Activated T-helper 1 cell treated with anti-CD3 and anti-CD28 coated beads, Interleukin-2, amount 50 U/mL, for 16 hours (primary cell): ENCODE measurements at places on chromosomes 5 and 9.
A peak's percentile ranks its signal among the peaks of the same experiment; 100 is the strongest.

GRCh38 chr9:125475385-125475784, 213.8 kb downstream of the GAPVD1 start:
- DNase-seq = no peak

DNA sequence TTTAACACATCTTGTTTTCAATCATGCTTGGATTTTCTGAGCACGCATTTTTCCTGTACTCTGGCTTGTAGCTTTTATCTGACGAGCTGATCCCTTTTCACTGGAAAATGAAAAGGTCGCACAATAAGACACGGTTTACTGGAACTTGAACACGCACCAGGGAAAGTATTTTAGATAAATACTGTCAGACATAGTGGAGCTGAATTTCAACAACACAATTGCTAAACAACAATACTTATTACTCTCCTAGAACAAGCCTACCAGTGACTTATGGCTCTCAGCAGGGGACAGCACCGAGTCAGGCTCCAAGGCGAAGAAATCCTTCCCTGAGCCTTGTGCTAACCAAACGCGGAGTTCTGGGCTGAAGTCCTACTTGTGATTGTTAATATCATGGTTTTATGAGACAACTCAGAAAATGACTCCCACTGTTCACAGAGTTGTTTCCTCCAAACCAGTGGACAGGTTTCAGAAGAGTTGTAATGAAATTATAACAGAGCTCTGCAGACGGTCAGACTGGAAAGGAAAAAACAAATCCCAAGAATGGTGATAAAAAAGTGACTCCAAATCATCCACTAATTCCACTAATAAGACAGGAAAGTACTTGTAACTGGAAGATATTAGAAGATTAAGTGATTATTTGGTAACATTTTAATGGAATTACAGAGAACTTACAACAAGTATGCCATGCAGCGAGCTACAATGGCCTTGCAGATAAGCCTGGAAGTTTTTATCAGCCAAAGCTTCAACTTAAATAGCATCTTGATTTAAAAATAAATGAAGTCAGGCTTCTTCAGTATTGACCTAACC, 359.6 kb downstream of the EBF1 start:
- no peak for DNase-seq

GRCh38 chr5:16152601-16153568, 26.7 kb downstream of the MARCHF11 start:
- no peak for DNase-seq

GRCh38 chr5:2813678-2814077, 62.2 kb upstream of the IRX2 start:
- DNase-seq = no peak

DNA sequence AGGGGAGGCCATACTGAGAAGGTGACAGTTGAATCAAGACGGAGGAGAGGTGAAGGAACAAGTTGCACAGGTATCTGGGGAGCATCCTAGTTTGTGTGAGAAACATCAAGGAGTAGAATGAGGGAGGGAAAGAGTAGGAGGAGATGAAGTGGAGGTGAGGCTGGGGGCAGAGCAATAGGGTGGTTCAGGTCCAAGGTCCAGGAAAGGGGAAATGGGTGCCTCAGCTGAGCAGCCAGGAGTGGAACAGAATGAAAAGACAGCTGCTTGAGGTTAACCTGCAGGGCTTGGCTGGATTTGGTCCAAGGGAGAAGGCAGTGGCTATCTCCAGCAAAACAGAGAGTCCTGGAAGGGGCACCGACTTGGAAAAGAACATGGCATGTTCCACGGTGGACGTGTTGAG, 5.3 kb downstream of the SLC1A1 start:
- no peak for DNase-seq

DNA sequence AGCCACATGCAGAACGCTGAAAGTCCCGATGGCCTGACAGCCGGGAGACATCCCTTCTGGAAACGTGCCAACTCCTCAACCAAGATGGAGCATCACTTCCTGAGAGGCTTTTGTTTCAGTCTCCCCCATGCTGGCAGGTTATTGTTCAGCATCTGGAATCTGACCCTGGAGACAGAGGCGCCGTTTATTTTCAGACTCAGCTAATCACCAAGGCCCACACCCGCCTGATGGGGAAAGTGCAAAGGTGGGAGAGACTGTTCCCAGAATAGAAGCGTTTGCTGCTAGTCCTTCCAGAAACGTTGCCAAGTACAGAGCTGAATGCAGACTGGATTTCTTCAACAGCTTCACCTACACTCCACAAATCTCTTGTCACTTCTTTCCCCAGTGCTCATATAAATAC, 41.8 kb upstream of the S1PR3 start:
- no peak for DNase-seq

DNA sequence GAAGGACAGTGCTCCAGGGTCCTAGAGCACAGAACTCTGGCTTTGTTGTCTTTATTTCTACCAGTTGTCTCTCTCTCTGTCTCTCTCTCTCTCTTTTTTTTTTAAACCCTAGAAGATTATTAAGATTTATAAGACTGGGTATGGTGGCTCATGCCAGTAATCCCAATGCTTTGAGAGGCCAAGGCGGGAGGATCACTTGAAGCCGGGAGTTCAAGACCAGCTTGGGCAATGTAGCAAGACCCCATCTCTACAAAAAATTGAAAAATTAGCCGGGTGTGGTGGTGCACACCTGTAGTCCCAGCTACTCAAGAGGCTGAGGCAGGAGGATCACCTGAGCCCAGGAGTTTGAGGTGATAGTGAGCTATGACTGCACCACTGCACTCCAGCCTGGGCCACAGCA, 65.0 kb upstream of the ABL1 start:
- no peak for DNase-seq

DNA sequence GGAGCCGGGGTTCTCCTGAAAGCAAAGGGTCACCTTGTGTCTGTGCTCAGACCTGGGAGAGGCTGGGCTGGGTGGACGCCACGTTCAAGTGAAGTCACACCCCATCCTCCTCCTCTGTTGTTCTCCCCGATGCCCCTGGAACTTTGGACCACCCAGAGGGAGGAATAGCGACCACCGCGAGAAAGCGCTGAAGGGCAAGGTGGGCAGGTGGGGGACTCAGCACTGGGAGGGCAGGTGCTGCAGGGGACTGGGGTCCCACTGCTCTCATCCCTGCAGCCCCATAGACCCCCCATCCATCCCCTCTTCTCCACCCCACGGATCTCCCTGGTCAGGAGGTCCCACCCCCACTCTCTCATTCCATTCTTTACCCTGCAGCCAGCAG, 48.8 kb upstream of the COL5A1 start:
- no peak for DNase-seq

DNA sequence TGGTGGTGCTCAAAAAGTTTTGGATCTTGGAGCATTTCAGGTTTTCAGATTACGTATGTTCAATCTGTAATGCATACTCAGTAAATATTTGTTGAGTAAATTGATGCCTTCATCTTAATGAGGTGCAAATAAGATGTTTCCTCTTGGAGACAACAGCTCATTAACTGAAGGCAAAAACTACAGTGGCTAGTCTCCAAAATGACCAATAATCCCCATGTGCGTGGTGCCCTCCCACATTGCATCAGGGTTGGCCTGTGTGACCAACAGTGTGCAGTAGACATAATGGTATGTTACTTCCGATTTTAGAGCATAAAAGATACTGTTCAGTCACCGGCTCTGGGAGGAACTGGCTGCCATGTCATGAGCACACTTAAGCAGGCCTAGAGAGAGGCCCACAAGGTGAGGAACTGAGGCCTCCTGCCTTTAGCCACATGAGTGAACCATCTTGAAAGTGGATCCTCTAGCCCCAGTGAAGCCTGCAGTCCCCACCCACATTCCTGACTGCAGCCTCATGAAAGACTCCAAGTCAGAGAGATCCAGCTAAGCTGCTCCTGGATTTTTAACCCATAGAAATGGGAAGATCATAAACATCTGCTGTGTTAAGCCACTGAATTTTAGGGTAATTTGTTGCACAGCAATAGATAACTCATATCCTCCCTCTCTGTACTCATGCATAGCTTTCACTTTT, 55.7 kb downstream of the LIFR start:
- no peak for DNase-seq

DNA sequence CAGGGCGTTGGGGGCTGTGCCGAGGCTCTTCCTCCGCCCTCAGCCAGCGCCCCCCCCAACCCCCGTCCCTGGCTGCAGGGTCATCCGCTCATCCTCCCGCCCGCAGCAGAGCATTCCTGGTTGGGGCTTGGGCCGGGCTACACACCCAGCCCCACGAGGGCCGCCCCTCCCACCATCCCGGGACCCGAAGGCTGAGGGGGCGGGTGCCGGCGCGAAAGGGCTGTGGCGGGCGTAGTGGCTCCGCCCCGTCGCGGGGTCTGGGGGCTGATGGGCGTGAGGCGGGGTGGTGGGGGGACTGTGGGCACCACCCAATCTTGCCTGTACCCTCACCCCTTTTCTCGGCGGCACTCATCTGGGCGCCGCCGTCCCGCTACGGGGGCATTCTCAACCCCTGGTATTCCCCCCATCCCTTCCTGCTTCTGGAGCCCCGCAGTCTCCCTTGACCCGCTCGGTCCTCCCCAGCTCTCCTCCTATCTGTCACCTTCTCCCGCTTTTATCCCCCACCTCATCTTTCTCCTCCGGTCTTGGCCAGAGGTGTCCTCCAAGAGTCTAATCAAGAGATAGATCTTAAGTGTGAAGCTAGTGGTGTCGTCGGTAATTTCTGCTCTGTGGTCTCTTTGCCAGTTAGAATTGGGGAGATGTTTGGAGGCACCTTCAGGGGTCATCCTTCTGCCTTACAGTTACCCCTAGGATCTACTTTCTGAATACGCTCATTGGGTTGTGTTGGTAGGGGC, 1.6 kb downstream of the FER start:
- peak; percentile 7 for DNase-seq

DNA sequence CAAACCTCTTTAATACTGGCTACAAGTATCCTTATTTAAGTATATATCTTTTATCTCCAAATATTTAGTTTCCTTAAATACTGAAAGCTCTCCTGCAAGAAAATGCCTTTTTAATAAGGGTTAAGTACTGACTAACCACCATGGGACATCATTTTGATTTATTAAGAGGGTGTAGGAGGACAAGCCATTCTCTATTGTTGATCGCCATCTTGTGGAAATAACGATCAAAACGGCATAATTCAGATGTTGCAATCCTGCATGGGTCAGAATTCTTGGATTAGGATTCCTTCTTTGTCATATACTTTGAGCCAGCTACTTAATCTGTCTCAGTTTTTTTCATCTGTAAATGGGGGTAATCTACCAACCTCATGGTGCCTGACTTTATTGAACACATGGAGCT, 28.7 kb upstream of the C5orf46 start:
- no peak for DNase-seq

DNA sequence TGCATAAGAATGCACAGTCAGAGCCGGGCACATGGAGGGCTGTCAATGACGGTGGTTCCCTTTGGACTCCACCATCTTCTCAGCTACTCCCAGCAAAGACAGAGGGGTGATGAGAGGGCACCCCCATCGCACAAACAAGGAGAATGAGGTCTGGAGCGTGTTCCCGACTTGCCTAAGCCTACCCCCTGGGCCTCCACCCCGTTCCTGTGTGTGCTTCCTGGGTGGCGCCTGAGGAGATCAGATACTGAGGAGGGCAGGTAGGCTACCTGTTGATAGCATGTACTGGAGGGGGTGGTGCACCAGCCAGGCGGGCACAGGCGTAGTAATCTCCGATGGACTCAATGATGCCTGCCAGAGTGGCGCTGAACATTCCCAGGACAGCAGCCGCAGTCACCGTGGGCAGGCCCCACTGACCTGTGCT, 4.1 kb downstream of the SLC23A1 start:
- no peak for DNase-seq

DNA sequence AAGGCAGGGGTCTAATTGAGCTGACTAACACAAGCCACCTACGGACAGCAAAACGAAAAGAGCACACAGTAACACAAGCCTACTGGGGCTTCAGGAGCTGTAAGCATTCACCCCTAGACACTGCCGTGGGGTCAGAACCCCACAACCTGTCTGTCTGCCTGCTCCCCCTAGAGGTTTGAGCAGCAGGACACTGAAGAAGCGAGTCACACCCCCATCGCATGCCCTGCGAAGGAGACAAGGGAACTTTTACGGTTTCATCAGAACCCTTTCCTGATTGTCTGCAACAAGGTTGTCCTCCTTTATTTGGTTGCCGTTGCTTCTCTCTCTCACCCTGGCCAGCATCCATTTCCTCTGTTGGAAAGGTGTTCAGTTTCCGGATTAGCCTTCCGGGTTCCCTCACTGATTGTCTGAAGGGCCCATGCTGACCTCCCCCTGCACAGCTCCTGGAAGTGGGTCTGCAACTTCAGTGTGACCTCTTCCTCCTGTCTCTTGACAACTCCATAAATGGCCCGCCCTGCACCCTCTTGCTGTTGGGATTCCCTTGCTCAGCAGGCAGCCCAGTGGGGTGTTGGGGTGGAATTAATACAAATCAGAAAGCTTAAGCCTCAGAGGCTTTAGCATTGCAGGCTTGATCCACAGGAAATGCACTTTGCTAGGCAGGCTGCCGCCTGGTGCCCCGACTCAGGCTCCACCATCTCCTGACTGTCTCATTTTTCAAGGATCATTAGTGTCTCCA, 258.9 kb upstream of the TLE4 start:
- no peak for DNase-seq

DNA sequence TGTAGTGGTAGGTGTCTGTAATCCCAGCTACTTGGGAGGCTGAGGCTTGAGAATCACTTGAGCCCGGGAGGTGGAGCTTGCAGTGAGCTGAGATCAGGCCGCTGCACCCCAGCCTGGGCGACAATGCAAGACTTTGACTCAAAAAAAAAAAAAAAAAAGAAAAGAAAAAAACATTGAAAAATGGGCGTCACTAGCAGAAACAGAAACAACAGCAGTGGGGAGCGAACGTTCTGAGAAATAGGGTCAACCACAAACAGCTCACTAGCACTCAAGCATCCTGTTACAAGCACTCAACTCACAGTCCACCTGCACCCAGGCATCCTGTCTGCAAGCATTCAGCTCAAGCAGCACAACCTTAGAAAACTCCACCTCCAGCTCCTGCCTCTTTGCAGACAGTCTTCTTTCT, 17.2 kb downstream of the TRIM14 start:
- DNase-seq = peak; percentile 63

GRCh38 chr5:96885518-96886338, 9.4 kb downstream of the ERAP2 start:
- DNase-seq = no peak

DNA sequence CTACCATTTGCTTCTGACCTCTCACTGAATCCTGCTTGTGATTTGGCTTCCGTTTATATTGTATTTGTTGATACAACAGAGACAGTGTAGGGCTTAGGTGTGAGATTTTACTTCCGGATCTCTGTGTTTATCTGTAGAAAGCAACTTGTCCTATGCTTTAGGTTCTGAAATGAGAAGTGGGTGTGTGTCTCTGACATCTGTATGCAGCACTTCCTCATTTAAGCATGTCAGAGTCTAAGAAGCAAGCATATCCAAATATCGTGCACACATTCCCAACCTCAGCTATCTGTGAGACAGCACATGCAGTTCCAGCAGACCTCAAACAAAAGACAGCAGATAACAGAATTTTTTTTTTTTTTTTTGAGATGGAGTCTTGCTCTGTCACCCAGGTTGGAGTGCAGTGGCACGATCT, 16.3 kb downstream of the KLF9 start:
- no peak for DNase-seq
